ENCODE measurements at places on chromosomes 12 and 14. TPM values are rescaled to one million over a fixed set of nuclear protein-coding genes. Genes with fewer than 3 reads are reported as not detected.

DNA sequence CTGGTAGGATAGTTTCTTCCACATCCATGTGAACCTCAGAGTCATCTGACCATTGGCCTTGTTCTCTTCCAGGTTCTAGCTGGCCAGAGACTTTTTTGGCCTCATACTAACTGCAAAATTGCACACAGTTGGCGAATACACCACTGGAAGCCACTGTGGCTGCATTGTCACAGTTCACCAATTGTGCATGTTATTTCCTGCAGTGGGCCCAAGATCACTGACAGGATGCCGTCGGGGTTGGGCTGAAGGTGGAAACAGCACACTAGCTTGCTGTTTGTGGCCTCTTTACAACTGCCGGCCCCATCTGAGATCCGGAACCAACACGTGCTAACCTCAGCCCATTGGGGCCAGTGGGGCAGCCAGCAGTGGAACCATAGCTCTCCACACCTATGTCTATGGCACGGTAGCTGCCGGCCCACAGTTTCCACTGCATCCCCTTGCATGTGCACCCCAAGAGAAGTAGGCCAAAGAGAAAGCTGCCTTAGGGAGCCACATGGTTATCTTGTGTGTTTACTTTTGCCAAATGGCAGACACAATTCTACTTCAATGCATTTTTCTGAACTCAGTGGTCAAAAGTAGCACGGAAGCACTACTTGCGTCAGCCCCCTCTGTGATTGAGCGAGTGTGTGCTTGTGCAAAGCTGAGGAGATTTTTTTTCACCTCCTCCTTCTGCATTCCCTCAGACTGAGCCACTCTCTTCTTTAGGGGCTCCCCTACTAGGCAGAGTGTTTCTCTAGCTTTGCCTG lies 464.0 kb downstream of the RAD51B start:
- no peaks in the 10 kb centered on the region for H3K27me3 ChIP-seq
- H3K36me3 ChIP-seq, result no peaks in the 10 kb centered on the region
- H3K4me3 ChIP-seq, result no peak overlapping the region
- no peak for DNase-seq
- H3K4me1 ChIP-seq, result peaks cover 27% of the 10 kb centered on the region

GRCh38 chr12:131894981-131895639 lies 688 bp downstream of the ULK1 start:
- peak overlapping the region; percentile 86 for H3K4me3 ChIP-seq
- no peaks in the 10 kb centered on the region for H3K4me1 ChIP-seq
- peak overlapping the region; percentile 96 for H3K27ac ChIP-seq
- no peak for DNase-seq
- no peaks in the 10 kb centered on the region for H3K36me3 ChIP-seq

DNA sequence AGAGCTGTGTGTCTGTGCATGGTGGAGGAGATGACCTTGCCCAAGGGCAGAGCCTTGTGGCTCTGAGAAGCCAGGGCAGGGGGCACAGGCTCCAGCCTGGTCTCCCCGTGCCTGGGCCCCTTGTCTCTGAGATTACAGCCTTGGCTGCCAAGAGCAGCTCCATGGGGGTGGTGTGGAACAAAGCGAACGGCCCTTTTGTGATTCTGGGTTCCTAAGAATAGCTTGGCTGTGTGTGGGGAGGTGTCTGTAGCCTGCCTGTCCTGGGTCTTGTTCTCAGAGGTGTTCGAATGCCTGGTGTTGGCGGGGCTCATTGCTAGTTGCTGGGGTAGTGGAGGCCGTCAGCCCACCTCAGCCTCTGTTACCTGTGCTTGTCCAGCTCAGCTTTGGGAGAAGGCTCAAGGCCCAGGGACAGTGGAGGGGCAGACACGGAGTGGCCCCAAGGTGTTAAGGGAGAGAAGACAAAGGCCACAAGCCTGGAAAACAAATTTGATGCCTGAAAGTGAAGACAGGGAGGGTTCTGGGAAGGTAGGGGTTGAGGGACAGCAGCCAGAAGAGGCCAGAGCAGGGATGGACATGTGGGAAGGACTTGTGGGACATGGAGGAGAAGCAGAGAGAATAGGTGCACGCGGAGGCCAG lies 7.4 kb upstream of the MYH7 start:
- no peak overlapping the region for H3K27ac ChIP-seq
- no peaks in the 10 kb centered on the region for H3K4me1 ChIP-seq
- H3K36me3 ChIP-seq, result no peaks in the 10 kb centered on the region
- no peak for DNase-seq
- H3K27me3 ChIP-seq, result no peaks in the 10 kb centered on the region

DNA sequence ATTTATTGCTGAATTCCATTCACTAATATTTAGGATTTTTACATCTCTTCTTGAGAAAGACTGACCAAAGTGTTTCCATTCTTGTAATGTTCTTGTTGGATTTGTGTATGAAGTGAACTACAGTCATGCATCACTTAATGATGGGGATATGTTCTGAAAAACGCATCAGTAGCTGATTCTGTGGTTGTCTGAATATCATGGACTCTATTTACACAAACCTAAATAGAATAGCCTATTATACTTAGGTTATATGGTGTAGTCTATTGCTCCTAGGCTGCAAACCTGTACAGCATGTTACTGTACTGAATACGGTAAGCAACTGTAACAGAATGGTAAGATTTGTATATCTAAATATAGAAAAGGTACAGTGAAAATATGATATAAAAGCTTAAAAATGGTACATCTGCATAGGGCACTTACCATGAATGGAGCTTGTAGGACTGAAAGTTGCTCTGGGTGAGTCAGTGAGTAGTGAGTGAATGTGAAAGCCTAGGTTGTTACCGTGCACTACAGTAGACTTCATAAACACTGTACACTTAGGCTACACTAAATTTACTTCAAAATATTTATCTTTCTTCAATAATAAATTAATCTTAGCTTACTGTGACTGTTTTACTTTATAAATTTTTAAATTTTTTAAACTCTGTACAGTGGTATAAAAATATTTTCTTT lies 27.6 kb upstream of the P2RX4 start:
- H3K4me3 ChIP-seq, result no peak overlapping the region
- no peak for DNase-seq
- no peaks in the 10 kb centered on the region for H3K27me3 ChIP-seq
- no peak overlapping the region for H3K27ac ChIP-seq
- H3K36me3 ChIP-seq, result no peaks in the 10 kb centered on the region
- H3K4me1 ChIP-seq, result no peaks in the 10 kb centered on the region

DNA sequence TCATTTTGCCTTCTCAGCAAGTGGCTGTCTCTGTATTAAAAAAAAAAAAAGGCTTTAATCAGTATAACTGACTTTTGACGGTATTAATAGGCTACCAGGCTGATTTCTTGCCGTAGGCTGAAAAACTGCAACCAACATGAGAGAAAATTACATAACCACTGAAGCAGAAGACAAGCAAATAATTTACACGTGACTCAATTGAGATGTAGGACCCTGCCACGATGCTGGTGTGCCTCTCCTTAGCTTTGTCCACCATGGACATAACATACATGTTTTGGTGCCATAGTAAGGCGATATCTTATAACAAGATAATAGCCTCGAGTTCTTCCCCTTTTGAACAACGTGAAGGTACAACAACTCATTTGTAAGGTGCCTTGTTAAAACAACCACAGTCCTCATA lies 88.7 kb upstream of the GRIP1 start:
- H3K27ac ChIP-seq, result no peak overlapping the region
- DNase-seq, result no peak
- no peaks in the 10 kb centered on the region for H3K27me3 ChIP-seq
- no peaks in the 10 kb centered on the region for H3K36me3 ChIP-seq
- H3K4me3 ChIP-seq, result no peak overlapping the region
- H3K4me1 ChIP-seq, result no peaks in the 10 kb centered on the region

DNA sequence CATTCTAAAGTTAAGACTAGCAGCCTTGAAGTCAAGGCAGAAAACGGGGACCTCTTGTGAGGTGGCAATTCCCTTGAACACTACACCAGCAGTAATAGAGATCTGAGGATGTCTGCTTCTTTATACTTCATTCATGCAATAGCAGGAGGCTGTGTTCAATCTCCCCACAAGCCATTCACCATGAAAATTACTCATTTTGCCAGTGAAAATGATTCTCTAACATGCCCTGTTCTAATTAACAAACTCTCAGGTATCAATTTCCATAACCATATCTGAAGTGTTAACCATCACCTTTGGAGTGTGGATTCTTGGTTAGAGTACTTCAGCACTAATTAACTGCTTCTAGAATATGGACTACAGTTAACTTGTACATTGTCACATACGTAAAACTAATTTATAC lies 3.4 kb upstream of the GLIPR1 start:
- no peaks in the 10 kb centered on the region for H3K36me3 ChIP-seq
- no peak for DNase-seq
- no peaks in the 10 kb centered on the region for H3K4me1 ChIP-seq
- H3K27ac ChIP-seq, result no peak overlapping the region
- no peaks in the 10 kb centered on the region for H3K27me3 ChIP-seq

DNA sequence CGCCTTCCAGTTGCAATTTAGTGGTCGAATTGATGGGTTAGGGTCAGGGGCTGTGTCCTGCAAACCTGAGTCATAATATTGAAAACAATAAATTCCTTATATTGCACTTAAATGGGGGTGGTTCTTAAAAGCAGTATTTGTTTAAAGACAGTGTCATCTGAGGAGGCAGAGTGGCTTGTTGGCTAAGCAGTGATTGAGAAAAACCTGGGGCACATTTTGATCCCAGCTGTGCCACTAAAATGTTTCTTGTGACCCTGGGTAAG lies 48.4 kb downstream of the FBXW8 start:
- no peak for DNase-seq
- H3K36me3 ChIP-seq, result no peaks in the 10 kb centered on the region
- no peak overlapping the region for H3K27ac ChIP-seq
- no peaks in the 10 kb centered on the region for H3K27me3 ChIP-seq
- H3K4me3 ChIP-seq, result no peak overlapping the region

Gene DCN
- total RNA-seq, result 2,463 TPM

- no peak overlapping the region for H3K27ac ChIP-seq
- no peaks in the 10 kb centered on the region for H3K27me3 ChIP-seq
- no peak overlapping the region for H3K4me3 ChIP-seq
- DNase-seq, result no peak
- no peaks in the 10 kb centered on the region for H3K36me3 ChIP-seq
- no peaks in the 10 kb centered on the region for H3K4me1 ChIP-seq
Measured at GRCh38 chr14:89941830-89942377, 12.6 kb downstream of the EFCAB11 start.

Gene KCNK10
- not detected for total RNA-seq

Gene RFLNA
- total RNA-seq, result 13.7 TPM

DNA sequence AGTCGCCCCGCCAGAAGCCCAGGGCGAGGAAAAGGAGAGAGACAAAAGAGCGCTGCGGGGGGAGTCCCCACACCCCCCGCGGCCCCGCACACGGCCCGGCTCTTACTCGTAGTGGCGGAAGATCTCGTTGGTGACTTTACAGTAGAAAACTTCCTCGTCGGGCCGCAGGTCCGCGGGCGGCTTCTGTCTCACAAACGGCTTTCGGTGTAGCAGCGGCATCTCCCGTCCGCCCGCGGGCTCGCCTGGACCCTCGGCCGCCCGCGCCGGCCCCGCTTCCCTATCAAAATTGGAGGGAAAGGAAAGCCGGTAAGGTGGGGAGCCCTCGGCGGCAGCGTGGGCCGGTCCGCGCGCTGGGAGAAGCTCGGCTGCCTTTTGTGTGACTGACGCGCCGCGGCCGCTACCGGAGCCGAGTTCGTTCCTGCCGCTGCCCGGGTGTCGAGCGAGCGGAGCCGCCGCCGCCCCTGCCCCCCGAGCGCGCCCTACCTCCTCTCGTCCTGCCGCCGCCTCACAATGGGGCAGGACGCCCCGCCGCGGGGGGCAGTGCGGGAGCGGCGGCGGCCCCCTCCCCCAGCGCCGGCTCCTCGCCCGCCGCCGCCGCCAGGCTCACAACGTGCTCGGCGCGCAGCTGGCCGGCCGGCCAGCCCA lies 652 bp downstream of the BAZ1A start:
- H3K27me3 ChIP-seq, result no peaks in the 10 kb centered on the region
- no peaks in the 10 kb centered on the region for H3K4me1 ChIP-seq
- peak overlapping the region; percentile 100 for H3K27ac ChIP-seq
- peak; percentile 30 for DNase-seq
- H3K36me3 ChIP-seq, result no peaks in the 10 kb centered on the region
- H3K4me3 ChIP-seq, result peak overlapping the region; percentile 83

Gene TMCC3
- 30.6 TPM for total RNA-seq

DNA sequence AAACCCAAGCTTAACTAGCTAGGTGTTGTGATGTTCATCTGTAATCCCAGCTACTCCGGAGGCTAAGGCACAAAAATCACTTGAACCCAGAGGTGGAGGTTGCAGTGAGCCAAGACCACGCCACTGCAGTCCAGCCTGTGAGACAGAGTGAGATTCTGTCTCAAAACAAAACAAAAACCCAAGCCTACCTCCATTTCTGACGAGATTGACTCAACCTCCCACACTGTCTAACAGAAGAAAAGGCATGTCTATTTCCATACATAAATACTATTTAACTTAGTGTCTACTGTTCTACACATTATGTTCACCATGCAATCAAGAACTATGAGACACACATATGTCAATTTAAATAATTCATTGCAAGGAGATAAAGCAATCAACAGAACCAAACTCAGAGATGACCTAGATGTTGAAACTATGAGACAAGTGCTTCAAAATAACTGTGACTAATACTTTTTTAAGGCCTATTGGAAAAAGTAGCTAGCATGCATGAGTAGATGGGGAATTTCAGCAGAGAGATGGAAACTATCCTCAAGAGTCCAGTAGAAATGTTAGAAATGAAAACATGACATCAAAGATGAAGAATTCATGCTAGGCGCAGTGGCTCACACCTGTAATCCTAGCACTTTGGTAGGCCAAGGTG lies 75.9 kb upstream of the DHRS4 start:
- DNase-seq, result no peak
- H3K27me3 ChIP-seq, result no peaks in the 10 kb centered on the region
- H3K36me3 ChIP-seq, result no peaks in the 10 kb centered on the region
- no peak overlapping the region for H3K27ac ChIP-seq

DNA sequence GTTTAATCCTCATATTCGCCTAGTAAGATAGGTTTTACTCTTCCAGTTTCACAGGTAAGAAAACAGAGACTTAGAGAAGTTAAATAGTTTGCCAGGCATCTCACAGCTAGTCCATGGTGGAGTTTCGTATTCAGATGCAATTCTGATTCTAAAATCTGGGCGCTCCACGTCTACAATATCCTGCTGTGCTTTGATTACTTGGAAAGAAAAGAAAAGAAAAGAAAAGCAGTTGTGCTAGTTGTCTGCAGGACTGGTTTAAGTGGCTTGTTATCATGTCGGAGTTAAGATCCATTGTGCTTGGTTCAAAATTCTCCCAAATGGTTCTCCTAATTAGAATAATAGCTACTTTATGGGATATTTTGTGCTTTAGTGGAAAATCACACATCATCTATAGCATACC lies 18.6 kb downstream of the AKAP3 start:
- DNase-seq, result no peak
- H3K36me3 ChIP-seq, result no peaks in the 10 kb centered on the region
- no peak overlapping the region for H3K4me3 ChIP-seq
- no peak overlapping the region for H3K27ac ChIP-seq
- H3K27me3 ChIP-seq, result no peaks in the 10 kb centered on the region

All from uterus (tissue), 4 donors.